ENCODE measurements at places on chromosomes 3 and 15.

- peak; percentile 40 for DNase-seq
Measured at GRCh38 chr3:184417619-184418327, 37.9 kb downstream of the CHRD start.

DNA sequence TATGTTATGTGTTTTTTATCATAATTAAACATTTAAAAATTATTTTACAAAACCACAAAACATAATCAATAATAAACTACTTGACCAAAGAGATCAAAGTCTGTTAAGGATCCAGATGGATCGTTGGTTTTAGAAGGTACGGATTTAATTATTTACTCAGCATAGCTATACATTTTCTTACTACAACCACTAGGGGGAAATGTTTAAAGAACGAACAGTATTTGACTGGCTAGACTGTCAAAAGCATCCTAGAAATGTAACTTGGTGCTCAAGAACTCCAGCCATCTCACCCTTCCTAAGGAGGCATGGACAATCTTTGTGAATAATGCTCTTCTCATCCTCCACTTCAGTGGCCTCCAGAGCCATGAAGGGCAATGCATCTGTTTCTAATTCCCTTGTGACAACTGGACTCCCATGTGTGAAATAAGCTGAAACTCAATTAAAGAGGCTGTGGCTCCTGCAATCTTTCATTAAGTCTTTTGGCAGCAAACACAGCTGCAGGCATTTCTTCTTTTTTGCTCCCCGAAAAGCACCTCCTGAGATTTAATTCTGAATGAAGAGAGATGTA lies 94.7 kb upstream of the TUSC7 start:
- no peak for DNase-seq

DNA sequence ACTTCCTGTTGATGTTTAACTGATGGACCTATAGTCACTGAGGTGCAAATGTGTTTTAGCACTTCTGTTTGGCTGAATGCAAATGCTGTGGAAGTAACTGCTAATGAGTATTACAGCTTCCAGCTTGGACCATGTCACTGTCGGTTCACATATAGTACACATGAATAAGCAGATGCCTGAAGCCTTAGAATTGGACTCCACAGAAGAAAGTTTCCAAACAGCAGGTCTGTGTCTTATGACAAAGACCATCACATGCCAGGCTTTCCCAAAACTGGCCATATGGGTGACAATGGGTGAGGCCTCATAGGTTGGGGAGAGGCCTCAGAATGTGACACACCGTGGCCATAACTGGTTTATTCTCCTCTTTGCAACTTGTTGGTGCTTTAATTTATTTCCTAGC lies 241.8 kb downstream of the WNT5A start:
- DNase-seq = no peak

DNA sequence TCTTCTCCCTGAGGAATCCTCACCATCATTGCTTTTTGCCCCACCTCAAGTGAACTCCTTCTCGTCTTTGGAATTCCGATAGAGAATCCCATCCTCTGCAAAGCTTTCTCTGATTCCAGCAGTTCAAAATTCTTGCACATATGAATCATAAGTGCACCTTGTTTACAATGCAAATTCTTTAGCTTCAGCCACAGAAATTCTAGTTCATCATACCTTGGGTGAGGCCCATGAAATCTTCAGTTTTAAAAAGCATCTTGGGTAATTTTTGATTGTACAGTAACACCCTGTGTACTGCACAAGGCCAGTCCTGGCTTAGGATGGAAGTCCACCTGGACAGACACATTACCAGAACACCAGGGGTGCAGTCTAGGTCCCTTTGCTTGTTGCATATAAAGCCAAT lies 30.8 kb downstream of the MDFIC2 start:
- DNase-seq = no peak

- no peak for DNase-seq
Measured at GRCh38 chr3:134752761-134753461, 42.1 kb upstream of the EPHB1 start.

DNA sequence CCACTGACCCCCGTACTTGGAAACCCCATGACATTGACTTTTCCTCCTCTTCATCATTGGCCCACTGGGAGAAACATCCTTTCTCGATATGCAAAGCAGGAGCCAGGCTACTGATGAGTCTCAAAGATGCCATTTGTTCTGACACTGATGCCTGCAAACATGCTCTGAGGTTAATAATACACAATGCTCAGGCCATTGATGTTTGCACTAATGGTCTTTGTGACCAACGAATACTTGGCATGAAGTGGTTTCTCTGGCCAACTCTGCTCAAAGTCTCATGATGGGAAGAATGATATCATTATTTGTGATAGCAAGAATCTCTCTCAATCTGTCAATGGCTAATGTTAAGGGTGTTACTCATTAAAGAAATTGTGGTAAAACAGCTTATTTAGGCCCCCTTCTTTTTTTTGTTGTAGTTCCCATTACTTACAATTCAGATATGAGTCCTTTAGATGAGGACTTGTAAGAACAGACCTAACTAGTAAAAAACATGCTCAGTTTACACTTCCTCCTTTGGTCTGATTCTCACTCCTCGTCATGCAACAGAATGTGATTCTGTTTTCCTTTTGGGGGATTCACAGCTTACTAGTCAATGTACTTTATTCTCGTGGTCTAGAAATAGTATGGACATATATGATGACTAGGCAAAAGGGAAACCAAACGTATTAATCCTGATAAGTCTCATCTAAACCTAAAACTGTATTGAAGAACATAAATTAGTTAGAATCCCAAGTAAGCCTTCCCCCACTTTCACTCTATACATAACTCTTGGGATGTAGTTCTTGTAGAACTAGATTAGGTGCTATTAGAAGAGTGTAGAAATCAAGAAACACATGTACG lies 488.8 kb upstream of the DPPA4 start:
- no peak for DNase-seq

DNA sequence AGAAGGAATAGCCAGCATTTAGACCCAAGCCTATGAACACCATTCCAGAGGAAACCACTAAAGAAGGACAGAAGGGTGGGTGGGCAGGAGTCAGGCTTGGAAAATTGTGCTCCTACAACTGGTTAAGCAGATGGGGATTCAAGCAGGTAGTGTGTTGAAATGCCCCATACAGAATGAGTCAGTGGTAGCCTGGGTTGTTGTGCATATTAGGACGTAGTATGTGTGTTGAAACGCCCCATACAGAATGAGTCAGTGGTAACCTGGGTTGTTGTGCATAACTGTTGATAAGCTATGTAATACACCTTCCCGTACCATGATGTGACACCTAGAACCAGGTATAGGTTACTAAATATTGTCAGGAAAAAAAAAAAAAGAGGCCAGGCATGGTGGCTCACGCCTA lies 34.0 kb downstream of the MINDY4B start:
- DNase-seq = no peak

DNA sequence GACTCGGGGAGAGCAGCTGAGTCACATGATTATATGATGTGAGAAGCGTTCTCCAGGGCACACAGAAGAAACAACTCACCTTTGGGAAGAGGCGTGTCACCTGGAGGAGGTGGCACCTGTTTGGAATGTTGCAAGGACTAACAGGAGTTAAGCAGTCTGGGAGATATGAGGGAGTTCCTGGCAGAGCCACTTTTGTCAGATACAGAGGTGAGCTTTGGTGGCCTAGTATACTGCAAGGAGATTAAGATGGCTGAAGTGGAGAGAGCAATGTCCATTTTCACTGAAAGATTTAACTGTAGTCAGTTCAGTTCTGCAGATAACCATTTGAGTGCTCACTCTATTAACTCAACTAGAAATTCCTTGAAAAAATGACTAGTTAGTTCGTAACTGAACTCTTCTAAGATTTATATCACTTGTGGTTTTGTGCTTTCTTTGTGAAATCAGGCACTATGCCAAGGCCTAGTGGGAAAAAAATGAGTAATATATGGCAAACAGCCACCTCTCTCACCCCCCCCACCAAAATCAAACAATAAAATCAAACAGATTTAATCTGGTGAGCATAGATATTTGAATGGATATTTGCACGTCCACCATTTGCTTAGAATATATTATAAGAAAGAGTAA lies 61.3 kb downstream of the CRYBG3 start:
- no peak for DNase-seq

DNA sequence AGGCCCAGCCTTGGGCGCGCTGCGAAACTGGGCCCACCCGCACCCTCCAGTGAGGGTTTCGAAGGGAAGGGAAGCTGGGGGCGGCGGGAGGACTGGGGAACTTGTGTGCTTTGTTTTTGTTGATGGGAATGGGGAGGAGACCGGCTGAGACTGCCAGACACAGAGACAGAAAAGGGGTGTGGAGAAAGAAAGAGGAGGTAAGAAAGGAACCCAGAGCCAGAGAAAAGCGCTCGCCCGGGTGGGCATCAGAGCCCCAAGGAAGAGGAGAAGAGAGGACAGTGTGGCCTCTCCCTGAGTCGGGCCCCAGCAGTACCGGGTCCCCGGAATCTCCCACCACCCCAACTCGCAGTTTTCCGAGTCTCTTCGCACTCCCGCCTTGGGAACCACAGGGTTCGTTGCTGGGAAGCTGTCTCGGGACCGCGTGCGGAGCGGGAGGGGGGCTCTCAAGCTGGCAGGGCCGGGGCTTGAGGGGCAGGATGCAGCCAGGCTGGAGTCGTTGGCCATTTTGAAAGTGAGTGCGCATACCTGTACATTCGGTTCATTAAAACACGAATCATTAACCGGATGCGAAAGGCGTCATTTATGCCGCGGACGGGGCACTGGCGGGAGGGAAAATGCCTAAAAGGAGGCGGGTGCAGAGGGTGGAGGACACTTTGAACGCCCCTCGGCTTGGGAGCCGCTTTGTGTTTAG lies 3.1 kb downstream of the SKOR1 start:
- DNase-seq = no peak

GRCh38 chr15:29990035-29990434 lies 92.7 kb upstream of the GOLGA8J start:
- no peak for DNase-seq

DNA sequence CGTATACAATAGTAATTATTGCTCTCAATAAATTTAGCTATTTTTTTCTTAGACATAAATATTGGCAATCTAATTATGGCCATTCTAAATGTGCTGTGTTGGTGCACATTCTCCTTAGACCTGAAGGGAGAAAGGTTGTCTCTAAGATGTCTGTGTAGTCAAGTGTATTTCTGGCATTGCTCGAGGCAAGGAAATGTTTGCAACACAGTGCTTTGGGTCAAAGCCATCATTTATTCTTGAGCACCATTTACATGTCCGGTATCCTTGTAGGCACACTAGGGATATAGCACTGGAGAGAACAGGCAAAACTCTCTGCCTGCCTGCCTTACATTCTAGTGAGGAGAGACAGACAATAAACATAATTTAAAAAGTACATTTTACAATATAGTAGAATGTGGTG lies 2.6 kb upstream of the PHLDB2 start:
- DNase-seq = no peak

GRCh38 chr15:70628549-70628896 lies 134.8 kb downstream of the UACA start:
- DNase-seq = no peak

DNA sequence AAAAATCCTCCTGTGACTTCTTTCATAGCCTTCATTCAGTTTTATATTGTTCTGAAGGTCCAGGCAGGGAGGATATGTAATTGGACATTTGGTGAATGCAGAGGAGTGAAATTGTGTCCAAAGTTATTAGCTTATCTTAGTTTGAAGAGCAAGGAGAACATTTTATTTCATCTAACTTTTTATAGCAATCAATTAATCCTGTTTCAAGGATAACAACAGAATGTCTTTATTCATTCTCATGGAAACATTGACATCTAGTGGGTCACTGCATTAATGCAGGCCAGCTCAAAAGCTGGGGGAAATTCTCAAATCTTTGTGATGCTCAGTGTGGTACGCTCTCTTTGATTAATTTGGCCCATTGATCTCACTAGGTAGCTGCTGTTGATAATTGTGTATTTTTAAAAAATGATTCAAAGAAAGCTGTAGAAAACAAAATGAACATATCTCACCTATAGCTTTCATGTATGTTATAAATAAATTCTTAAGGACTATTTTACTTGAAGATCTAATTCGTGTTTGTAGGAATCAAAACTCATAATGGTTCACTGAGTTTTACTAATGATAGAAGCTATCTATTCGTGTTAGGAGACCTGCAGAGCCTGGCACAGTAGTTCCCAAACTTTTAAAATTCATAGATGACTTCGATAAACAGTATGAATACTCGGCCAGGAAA lies 150.8 kb upstream of the KCNMB2 start:
- no peak for DNase-seq

DNA sequence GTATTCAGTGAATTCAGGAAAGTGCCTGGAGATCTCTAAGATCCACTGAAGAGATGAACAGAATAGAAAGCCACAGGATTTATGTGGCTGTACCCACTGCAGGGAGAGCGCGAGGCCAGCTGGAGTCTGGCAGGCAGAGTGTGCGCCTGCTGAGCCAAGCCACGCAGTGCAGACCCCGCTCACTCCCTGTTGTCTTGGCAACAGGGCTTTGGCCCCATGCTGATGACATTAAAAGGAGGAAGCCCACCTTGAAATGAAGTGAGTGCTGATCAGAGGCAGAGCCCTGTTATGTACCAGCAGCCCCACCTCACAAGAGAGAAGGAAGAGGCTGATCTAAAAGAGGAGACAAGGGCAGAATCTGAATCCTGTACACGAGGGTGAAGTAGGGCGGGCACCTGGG lies 36.7 kb downstream of the PXYLP1 start:
- no peak for DNase-seq

DNA sequence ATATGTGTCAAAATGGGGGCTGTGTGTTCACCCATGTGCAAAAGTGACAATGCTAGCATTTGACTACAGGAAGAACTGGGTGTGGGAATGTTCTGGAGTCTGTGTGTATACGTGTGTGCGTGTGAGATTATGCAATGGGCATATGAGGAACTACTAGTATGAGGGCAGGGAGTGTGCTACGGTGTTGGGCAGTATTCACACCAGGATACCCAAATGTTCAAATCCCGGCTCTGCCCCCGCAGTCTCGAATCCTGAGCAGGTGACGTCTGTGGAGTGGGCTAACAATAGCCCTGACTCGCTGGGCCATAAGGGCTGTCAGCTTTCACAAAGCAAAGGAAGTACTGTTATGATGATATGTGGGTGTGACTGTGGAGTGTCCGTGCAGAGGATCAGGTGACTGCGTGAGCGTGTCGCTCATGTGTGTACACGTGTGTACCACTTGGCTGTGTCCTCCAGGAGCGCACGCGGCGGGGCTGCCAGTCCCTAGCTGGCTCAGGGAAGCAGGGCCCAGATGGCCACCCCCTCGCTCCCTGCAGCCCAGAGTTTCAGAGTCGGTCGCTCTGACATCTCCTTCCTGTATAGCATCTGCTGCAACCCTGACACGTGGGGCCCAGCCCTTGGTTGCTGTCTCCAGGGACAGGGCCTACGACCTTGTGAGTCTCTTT lies 27.2 kb downstream of the IQSEC1 start:
- DNase-seq = no peak

GRCh38 chr15:58762731-58763130 lies 8.4 kb upstream of the MINDY2 start:
- no peak for DNase-seq

Measured in activated T-helper 1 cell treated with anti-CD3 and anti-CD28 coated beads, Interleukin-2, amount 50 U/mL, for 16 hours (primary cell).